Brain microvascular endothelial cell (primary cell): ENCODE measurements at places on chromosomes 7 and 10.

GRCh38 chr7:22216832-22217475 is 140.0 kb downstream of the RAPGEF5 start:
- DNase-seq, result no peak

- DNase-seq, result no peak
Measured at GRCh38 chr7:149397470-149398043, 63.3 kb downstream of the ZNF777 start.

DNA sequence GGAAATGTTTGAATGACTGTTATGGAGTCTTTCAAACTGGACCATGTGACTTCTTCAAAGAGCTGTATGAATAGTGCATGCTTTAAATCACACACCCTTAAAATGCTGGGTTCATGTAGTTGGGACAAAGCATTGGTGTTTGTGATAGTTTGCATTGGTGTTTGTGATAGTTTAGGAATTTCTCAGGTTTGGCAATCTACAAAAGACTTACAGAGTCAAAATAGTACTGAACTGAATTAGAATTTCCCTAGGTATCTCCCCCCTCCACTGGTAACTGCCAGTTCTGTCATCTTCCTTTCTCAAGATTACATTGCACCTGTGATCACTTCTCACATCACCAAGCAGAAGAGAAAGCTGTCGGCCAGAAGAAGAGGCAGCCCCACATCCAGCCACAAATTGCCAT is 261.1 kb downstream of the GATA3 start:
- DNase-seq, result no peak

DNA sequence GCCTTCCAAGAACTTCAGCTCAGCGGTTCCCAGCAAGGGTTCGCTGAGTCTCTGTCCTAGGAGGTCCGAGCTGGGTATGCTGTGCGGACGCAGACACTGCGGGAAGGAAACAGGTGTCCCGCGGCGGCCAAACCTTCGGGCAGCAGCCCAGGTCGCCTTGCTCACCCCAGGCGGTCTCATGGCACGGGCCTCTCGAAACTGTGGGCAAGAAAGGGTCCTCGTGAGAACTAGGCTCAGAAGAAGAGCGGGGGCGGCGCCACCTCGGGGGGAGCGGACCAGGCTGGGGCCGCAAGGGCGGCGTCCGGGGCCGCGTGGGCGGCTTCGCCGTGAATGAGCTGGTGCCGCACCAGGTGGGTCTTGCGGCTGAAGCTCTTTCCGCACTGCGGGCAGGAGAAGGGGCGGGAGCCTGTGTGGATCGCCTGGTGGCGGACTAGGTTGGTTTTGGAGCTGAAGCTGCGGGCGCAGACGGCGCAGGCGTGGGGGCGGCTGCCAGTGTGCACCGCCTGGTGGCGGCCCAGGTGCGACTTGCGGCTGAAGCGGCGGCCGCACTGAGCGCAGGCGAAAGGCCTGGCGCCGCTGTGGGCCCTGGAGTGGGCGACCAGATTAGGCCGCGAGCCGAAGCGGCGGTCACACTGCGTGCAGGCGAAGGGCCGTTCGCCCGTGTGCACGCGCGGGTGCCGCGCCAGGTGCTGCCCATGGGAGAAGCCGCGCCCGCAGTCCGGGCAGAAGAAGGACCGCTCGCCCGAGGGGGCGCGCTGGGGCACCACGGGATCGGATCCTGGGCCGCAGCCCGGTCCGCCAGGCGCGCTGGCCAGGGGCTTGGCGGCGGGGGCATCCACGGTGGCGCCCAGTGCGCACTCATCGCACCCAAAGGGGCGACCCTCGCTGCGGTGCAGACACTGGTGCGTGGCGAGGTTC is 8.6 kb downstream of the ZNF467 start:
- DNase-seq, result no peak

GRCh38 chr7:27808626-27809025 is 68.7 kb downstream of the TAX1BP1 start:
- peak; percentile 8 for DNase-seq

DNA sequence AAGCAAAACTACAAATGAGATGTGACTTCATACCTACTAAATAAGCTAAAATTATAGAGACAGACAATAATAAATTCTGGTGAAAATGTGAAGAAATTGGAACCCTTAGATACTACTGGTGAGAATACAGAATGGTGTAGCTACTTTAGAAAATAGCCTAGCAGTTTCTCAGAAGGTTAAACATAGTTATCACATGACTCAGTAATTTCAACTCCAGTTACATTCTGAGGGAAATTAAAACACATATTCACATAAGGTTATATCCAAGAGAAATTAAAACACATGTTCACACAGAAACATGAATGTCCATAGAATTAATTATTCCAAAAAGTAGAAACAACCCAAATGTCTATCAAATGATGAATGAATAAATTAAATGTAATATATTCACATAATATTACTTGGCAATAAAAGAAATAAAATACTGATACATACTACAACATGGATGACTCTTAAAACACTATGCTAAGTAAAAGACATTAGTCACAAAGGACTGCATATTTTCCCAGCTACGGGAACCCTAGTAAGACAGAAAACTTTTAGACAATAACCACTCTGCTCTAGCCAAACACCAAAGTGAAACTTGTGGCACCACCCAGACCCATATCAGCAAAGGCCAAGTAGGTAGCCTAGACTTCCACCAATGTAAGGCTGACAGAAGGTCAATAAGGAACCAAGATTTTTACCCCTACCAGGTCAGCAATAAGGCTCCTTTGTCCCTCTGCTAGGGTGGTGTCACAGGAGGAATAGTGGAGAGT is 25.1 kb downstream of the SLC25A40 start:
- DNase-seq, result peak; percentile 14

DNA sequence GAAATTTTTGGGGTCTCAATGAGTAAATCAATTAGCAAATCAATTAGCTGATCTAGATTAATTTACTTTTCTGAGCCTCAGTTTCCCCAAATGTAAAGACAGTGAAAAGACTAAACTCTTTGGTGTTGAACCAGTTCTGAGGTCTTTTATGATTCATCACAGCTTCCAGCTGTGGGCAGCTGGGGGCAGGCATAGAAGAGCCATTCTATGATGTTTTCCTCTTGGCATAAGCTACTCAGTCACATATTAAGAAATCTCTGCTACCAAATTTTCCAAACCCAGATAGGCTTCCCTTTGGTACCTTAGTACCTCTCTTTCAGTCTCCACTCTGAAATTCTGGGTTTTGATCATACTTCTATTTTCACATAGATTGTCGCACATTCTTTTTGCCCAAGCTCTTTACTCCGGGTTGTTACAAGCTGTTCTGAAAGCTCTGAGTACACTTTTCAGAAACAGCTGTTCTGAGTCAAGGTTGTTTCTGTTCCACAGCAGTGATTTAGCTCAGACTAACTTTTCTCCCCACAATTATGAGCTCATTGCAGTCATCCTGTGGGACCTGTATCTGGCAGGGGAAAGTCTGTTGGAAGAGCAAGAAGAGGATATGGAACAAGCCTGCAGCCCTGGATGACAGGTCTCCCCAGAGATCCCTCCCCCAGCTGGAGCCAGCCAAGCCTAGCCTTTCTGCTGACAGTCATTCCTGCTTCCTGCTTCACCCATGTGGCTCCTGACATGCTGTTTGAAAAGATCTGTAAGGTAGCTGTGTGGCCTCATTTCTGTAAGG is 599.6 kb upstream of the GHITM start:
- DNase-seq, result no peak

DNA sequence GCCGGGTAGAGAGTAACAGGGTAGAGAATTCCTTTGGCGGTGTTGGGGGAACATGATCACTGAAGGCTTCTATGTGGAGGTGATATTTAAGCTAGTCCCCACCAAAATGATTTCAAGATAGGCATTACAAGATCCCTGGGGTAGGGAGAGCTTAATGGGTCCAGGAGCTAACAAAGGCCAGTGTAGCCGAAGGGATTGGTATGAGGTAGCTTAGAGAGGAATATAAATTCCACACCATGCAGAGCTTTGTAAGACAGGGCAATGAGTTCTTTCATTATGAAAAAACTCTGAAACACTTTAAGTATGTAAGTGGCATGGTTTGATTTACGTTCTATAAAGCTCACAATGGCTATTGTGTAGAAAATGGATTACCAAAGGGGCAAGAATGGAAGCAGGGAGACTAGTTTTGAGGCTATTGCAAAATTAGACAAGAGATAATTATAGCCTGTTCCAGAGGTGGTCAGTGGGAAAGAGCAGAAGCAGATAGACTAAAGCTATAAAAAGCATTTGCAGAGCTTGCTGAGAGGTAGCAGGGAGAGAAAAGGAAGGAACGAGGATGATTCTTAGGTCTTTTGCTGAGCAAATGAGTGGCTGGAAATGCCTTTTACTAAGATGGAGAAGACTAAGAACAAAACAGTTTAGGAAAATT is 119.7 kb upstream of the SLC25A13 start:
- no peak for DNase-seq

GRCh38 chr10:5565671-5566581 is 41.2 kb downstream of the CALML3 start:
- DNase-seq, result peak; percentile 42

- no peak for DNase-seq
Measured at GRCh38 chr10:71259815-71260501, 47.6 kb downstream of the UNC5B start.

- peak; percentile 29 for DNase-seq
Measured at GRCh38 chr10:15363031-15363430, 8.1 kb downstream of the FAM171A1 start.

- DNase-seq, result no peak
Measured at GRCh38 chr7:137981668-137982067, 20.2 kb downstream of the CREB3L2 start.

GRCh38 chr10:4103603-4104002 is 318.6 kb upstream of the KLF6 start:
- no peak for DNase-seq

DNA sequence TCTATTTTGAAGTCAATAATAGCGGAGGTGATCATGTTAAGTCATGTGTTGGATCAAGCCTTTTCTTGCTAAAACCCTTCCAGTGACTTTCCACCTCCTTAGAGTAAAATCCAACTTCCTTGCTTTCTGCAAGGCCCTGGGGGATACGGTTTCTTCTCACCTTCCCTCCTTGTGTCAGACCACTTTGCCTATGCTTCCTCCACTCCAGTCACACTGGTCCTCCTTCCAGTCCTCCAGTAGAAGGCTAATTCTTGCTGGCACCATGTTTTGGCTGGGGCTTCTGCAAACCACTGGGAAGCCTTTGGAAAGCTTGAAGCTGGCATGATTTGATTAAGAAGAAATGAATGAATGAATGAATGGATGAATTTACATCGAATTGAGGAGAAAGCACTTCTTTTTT is 169.5 kb downstream of the PLXDC2 start:
- no peak for DNase-seq

DNA sequence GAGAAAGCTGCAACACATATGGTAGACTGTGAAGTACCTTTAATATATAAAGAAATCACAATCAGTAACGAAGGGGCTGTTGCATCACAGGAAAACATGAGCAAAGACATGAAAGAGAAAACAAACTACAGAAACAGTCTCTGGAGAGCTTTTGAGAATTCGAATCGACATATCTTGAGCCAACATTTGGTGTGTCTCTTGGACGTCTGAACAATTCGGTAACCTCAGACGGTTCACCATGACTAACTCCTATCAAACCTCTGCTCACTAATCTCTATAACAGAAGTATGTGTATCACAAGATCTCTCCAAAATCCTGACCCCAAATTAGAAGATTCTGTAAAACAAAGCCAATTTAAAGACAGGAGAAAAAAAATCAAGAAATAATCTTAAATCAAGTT is 262.0 kb upstream of the YAE1 start:
- DNase-seq, result no peak

DNA sequence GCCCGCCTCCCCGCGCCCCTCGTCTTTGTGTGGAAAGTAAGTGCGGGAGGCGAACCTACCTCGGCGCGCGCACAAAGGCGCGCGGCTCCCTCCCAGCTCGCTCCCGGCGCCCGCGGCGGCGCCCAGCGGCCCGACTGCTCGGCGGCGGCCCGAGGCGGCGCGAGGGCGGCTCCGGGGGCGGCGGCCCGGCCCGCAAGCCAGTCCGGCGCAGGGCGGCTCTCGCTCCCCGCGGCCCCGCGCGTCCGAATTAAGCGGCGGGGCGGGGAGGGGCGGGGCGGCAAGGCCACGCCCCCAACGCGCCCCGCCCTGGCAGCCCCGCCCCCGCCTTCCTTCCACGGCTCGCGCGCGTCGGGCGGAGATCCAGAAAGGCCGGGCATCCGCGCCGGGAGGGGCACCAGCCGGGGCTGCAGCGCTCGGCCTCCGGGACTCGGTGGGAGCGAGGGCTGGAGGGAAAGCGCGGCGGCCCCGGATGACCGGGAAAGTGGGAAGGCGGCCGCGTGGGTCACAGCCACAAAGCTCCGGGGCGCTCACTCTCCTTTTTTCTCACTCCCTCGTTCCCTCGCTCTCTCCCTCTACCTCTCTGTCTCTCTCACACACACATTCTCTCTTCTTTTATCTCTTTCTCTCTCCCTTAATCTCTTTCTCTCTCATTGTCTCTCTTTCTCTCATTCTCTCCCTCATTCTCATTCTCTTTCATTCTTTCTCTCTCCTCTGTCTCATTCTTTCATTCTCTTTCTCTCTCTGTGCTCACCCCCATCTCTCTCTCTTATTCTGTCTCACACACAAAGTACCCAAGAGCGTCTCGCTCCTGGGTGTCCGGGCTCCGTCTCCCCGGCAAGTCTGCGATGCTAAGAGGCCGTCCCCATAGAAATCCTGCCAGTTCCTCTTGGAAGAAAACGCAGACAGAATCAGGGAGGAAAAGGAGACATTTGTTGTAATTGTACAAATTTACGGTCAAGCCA is 170.2 kb downstream of the FAM107B start:
- DNase-seq, result peak; percentile 25

DNA sequence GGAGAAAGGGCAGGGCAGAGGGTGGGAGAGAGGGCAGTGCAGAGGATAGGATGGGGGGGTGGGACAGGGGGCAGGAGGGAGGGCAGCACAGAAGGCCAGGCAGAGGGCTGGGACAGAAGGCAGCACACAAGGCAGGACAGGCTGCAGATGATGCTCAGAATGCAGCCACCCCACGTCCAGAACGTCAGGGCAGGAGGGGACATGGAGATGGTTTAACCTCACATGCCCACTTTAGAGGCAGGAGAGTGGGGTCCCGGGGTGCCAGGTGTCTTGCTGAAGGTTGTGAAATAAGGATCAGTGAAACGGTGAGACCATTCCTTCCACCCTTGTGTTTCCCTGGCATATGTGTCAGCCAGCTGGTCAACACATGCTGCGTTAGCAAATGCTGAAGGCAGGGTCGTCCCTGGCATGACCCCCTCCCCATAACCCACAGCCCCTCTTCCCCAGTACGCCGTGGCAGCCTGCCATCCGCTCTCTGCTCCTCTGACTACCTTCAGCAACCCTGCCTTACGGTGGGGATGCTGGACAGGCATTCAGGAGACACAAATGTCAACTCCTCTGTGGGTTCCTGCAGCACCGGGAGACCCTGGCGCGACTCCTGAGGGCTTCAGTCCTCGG is 592.1 kb downstream of the DNAJB6 start:
- no peak for DNase-seq

GRCh38 chr10:27998954-27999275 is at the start of gene ODAD2:
Gene ODAD2 (minus strand): TSS chr10:27999079. CDS start chr10:27995142, 3,937 bp downstream.
- no peak for DNase-seq

DNA sequence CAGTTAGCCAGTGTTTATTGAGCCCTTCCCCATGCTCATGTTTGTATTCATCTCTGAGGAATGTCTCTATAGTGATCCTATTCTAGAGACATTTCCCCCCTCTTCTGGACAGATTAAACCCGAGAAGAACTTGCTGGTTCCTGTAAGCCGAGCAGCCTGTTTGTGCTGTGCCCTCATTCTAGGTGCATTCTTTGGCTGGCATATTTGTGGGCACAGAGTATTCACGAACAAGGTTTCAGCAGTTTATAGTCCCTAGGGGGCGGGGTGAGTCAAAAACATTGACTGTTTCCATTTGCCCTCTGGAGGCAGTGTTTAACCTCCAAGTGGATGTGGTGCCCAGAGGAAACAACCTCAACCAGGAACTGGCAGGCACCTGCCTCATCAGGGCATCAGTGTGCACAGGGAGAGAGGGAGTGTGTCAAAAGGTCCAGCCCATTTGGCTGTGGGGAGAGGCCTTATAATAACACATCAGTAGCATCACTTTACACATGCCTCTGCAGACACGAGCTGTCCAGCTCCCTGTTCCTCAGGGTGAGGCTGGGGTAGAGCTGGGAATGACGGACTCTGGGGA is 273.3 kb upstream of the LRGUK start:
- peak; percentile 72 for DNase-seq
